ENCODE measurements at places on chromosomes 2 and 18. TPM values are rescaled to one million over a fixed set of nuclear protein-coding genes. Genes with fewer than 3 reads are reported as not detected.

The NOP58 gene
- total RNA-seq, result 48.4 TPM

The CFAP221 gene
- total RNA-seq, result not detected

The GKN2 gene
- total RNA-seq, result not detected

The DNAJC5G gene
- total RNA-seq, result not detected

The IKZF2 gene
- 66.4 TPM for total RNA-seq

The MC5R gene
- 0.28 TPM for total RNA-seq

The GAREM2 gene
- total RNA-seq, result 0.68 TPM

The SLC9A4 gene
- total RNA-seq, result 0.08 TPM

The MROH2A gene
- total RNA-seq, result 0.52 TPM

The ANKRD53 gene
- 0.40 TPM for total RNA-seq

The NHEJ1 gene
- total RNA-seq, result 8.9 TPM

The CRIM1 gene
- total RNA-seq, result 15.2 TPM
